ENCODE measurements at places on chromosomes 1 and 21.
A peak's percentile ranks its signal among the peaks of the same experiment; 100 is the strongest.

DNA sequence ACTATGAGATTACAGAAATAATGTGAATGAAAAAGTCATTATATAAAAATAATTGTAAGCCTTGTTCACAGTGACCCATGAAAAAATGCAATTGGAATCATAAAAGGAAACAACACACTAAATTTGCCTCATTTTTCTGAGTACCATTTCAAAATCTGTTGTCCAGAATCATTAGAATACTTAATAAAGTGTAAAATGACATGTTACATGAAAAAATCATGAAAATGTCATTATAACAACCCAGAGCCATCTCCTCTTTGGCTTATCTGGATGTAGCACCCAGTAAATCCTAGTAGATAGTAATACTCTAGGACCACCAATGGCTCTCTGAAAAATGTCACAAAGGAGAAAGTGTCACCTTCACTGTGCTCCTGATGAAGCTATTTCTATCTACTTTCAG is 76.5 kb downstream of the DDAH1 start:
- no peak for DNase-seq

GRCh38 chr1:31886866-31887265 is 51.3 kb downstream of the PTP4A2 start:
- DNase-seq = no peak

DNA sequence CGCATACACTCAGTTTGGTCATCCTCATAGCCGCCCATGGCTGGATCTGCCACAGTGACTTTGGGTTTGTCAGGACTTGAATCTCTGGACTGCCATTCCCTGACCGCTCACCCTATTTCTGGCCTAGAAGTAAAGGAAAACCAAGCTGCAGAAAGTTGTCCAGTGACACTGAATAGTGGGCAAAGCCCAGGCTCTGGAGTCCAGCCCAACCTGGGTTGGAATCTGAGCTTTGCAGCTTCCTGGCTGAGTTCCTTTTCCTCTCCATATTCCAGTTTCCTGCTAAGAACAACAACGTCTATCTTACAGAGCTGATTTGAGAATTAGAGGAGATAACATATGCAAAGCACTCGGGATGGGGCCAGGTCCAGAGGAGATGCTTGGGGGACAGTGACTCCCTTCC is 15.6 kb upstream of the EIF4G3 start:
- no peak for DNase-seq

GRCh38 chr1:165296205-165296604 is 60.3 kb downstream of the LMX1A start:
- no peak for DNase-seq

DNA sequence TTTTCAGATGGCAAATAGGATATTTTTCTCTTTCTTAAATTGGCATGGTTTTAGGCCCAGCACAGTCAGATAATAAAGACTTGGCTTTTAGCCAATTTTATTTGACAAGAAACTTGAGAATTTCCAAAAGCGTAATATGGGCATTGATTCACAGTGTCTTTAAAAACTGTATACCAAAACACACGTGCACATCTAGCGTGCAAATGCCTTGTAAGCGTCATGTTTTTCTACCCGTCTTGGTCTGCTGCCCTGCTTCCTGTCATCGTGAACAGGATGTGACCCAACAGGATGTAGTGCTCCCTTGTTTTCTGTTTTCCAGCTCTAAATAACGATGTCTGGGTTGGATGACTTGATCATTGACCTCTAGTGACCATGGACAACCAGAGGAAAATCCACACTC is 24.7 kb upstream of the SLC44A3 start:
- DNase-seq = no peak

GRCh38 chr21:26438976-26439375 is 134.1 kb downstream of the CYYR1 start:
- DNase-seq = no peak

DNA sequence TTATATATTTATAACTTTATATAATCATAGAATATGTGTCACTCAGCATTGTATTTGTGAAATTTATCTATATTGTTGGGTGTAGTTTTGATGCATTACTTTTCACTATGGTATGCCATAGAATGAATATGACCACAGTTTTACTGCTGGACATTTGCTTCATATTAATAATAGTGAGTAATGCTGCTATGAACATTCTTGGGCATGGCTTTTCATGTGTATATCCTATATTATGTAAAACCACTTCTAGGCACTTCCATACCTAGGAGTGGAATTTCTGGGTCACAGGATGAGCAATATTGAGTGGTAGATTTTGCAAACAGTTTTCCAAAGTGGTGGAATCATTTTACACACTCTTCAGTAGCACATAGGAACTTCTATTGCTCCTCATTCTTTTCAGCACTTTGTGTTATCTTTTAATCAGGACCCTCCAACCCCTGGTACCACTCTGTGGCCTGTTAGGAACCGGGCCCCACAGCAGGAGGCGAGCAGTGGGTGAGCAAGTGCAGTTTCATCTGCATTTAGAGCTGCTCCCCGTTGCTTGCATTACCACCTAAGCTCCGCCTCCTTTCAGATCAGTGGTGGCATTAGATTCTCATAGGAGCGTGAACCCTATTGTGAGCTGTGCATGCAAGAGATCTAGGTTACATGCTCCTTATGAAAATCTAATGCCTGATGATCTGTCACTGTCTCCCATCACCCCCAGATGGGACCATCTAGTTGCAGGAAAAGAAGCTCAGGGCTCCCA is 56.0 kb upstream of the CNIH3 start:
- DNase-seq = no peak

DNA sequence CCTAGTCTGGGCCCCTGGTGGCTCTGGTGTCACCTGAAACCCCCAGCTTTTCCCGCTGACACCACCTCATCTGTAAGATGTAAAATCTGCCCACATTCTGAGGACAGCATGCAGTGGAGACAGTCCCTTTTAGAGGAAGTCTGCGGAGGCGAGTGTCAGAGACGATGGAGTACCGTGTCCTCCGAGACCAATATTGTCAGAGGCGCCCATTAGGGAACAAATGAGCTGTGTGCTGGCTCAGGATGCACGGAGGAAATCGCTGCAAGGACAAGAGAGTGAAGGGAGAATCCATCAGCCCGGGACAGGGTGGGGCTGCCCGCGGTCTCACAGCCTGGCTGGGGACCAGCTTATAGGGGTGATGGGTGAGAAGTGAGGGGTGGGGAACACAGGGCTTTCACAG is 214.8 kb downstream of the MATN1 start:
- no peak for DNase-seq

DNA sequence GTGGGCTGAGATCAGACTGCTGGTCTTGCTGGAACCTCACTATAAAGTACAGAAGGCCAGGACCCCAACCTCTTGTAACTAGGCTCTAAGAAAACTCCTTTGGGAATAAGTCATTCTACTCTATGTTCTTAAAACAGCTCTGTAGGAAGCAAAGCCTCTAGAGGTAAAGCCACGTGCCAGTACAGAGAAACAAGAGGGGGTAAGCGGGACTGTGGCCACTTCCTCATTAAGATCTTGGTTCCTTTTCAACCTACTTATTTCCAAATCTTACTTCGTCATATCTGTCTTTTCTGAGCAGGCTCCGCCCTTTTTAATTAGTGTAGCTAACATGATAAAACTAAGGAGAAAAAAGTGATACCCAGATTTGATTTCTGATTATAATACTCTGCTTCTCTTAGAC is 3.8 kb downstream of the NCSTN start:
- DNase-seq = no peak

DNA sequence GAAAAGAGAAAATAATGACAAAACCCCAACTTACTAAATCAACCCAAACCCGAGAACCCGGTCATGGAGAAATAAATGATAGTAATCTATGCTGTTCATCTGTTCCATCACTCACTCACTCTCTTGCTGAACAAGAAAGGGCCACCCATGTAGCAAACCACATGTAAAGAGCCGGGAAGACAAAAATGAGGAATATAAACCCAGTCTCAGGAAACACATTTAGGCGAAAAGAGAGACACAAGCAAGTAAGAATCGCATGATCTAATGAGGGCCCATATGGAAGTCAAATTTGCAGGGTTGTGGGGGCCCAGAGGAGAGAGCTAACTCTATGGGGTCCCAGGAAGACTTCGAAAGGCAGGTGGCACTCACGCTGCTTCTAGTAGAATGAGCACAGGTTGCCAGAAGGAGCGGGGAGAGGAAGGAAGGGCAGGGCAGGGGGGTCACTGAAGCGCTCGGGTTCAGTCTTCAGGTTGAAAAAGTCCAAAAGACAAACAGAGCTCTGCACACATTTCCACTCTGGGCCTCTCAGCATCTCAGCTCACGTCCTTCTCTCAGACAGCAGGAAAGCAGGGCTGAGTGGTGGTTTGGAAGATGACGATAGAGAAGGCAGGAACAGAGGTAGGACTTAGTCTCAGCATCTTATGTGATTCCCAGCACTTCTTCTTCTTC is 142.9 kb upstream of the KRTAP19-8 start:
- DNase-seq = no peak

DNA sequence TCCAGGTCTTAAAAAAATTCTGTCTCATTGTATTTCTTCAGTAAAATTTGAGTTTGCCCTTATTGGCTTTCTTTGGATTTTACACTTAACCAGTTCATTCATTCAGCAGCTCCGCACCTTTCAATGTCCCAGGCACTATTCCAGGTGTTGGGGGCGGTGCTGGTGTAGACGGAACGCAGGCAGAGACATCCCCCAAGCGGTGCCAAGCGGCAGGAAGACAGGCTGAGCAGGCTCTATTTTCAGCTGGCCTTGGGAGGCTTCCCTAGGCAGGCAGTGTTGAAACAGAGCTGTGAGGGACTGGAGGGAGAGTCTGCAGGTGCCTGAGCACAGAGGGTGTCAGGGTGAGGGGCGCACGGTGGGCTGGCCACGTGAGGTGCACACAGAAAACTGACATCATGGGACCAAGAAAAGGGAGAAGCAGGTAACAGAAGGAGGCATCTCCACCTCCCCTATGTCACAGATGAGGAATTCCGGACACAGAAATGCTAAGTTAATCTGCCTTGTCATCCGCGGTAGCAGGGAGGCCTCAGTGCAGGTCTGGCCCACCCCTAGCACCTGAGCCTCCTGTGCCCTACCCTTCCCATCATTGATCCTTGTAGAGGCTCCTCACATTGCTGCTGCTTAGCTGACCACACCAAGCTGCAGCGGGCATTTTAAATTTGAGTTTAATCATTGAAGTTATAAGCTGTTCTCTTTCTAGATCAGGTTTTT is 40.8 kb downstream of the SLC37A1 start:
- peak; percentile 50 for DNase-seq

DNA sequence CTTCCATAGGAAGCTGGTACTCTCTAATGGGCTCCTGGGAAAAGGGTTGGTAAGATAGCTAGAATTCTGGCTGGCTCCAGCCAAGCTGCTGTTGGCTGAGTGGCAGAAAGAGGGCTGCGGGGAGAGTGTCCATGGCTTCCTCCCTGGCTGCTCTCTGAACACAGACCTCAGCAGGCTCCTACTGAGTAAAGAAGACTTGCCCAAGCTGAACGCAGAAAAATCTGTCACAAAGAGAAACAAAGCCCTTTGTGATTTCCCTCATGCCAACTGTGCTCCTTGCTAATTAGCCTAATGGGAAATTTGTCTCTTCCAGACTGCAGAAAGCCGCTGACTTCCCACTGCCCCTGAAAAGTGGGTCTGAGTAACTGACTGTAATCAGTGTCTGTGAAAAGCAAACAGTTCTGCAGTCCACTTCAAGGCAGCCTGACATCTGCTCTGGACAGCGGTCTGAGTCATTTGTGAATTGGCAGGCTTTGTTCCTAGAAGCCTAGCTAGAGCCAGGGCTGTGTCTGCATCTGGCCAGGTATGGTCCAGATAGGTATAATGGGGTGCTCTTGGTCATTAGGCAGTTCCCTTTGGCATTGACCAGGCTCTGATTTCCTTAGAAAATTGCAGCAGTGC is 282.8 kb downstream of the ZNF648 start:
- no peak for DNase-seq

DNA sequence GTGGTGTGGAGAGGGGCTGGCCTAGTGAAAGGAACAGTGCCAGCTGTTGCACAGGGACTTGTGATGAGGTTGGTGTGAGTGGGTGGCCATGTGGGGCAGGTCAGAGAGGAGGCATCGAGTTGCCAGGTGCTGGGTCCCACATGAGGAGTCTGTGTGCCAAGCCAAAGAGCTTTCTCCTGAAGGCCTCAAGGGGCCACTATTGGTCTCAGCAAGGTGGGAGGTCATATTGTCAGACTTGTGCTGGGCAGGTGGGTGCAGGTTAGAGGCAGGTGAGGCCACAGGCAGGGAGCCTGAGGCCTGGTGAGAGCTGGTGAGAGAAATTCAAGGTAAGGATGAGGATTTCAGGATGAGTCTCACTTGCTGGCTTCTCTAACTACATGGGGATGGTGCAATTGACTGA is 256.8 kb downstream of the DISC1 start:
- no peak for DNase-seq

- DNase-seq = no peak
Measured at GRCh38 chr1:174890024-174890423, 109.7 kb upstream of the CACYBP start.

- no peak for DNase-seq
Measured at GRCh38 chr1:6157528-6158174, 22.5 kb downstream of the CHD5 start.

- DNase-seq = no peak
Measured at GRCh38 chr1:17566892-17567291, 27.4 kb downstream of the ARHGEF10L start.

- DNase-seq = no peak
Measured at GRCh38 chr21:20646431-20647165, 351.6 kb upstream of the NCAM2 start.

DNA sequence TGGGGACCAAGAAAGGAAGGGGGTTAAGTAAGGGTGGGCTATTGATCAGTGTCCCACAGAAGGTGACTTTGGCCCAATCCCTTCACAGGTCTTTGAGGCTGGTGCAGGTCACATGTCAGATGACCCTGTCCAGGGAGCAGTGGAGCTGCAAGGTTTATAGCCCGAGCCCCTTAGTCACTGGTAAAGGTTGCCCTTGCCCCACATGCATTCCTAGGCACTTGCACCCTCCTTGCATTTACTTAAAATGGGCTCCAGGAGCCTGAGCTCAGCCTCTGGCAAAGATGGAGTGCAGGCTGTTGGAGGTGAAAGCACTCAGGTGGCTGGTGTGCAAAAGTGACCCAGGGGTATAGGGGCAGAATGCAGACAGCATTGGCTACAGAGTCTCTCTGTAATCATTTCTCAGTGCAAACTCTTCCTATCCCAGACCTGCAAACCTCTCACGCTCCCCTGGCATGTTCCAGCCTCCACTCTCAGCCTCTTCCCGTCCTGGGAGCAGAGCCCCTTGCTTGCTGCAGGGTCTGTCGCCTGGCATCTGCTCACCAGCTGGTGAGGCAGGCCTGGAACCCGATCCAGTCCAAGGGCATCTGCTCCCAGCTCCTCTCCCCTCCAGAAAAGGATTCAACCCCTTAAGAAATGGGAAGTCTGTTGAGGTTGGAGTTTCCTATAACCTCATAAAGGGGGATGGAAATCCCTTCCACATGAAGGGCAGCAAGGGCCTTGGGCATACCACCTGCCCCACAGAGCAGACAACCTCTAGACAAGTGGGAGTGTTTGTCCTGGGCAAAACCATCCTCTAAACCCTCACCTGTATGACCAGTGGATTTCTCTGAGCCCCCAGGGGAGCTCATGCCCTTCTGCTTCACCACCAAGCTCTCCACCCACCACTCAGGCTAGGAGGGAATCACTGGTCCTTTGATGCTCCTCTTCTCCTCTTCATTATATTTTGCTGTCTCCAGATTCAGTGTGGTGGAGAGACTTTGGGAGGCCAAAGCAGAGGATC is 23.1 kb upstream of the PTPRF start:
- no peak for DNase-seq

- DNase-seq = no peak
Measured at GRCh38 chr1:189431447-189431846, 1046.2 kb downstream of the BRINP3 start.
